ENCODE measurements at places on chromosomes 13 and 19. TPM values are rescaled to one million over a fixed set of nuclear protein-coding genes. Genes with fewer than 3 reads are reported as not detected.

CCNA1 gene
- not detected for total RNA-seq

ZNF77 gene
- 4.0 TPM for total RNA-seq

GRCh38 chr13:113075711-113076110 lies 29.9 kb upstream of the F7 start:
- peaks cover 2% of the 10 kb centered on the region for H3K36me3 ChIP-seq
- DNase-seq: no peak
- no peaks in the 10 kb centered on the region for H3K4me1 ChIP-seq
- no peak overlapping the region for H3K4me3 ChIP-seq

DNA sequence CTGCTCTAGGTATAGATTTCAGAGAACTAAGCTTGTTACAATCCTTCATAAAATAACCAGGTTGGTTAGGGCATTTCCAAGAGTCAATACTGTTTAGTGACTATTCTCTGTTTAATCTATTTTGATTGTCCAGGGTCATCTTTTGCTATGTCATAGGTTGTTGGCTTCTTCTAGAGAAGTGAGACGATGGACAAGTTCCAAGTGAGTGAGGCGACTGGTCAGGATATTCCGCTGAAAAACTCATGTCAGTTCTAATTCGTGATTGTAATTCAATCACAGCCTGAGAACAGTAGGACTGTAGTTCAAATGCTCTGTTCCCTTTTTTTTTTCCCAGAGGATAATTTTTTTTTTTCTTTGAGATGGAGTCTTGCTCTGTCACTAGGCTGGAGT lies 15.8 kb upstream of the ALOX5AP start:
- no peak overlapping the region for H3K4me3 ChIP-seq
- H3K27me3 ChIP-seq: no peaks in the 10 kb centered on the region
- H3K27ac ChIP-seq: no peak overlapping the region
- no peak for DNase-seq

GRCh38 chr19:17873786-17874757 lies 2.3 kb downstream of the SLC5A5 start:
- DNase-seq: no peak
- no peak overlapping the region for H3K4me3 ChIP-seq

DNA sequence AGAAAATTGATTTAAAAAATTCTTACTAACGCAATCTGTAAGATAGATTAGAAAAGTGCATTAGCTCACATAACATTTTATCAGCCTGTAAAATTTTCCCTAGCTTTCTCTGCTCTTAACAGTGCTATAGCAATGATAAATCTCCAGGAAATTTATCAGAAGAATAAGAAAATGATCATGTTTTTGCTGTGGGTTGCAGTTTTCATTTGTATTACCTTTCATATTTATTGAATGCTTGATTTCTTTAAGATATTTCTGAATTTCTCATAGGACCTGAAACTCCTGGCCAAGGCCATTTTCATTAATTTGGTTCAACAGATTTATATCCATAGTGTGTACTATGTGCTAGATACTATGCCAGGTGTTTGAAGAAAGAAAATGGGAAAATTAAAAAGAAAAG lies 130.3 kb upstream of the STARD13 start:
- no peaks in the 10 kb centered on the region for H3K4me1 ChIP-seq
- no peak overlapping the region for H3K4me3 ChIP-seq

DNA sequence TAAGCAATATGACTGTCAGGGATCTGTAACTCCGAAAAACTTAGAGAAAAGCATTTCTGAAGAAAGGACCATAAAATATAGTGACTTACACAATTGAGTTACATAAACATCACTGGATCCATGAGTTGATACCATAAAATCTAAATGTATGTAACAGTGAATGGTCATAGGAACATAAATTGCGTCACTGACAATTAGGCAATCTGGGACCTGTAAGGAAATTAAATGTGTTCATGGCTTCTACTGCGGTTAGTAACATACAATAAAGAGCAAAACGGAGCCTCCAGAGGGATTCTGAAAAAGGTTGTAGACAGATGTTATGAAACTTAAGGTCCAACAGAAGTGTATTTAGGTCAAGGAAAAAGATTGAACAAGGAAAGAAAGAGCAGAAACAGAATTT lies 27.1 kb downstream of the POU4F1 start:
- H3K4me1 ChIP-seq: no peaks in the 10 kb centered on the region
- H3K27me3 ChIP-seq: peaks cover 36% of the 10 kb centered on the region
- DNase-seq: no peak
- H3K27ac ChIP-seq: no peak overlapping the region
- H3K36me3 ChIP-seq: no peaks in the 10 kb centered on the region

DNA sequence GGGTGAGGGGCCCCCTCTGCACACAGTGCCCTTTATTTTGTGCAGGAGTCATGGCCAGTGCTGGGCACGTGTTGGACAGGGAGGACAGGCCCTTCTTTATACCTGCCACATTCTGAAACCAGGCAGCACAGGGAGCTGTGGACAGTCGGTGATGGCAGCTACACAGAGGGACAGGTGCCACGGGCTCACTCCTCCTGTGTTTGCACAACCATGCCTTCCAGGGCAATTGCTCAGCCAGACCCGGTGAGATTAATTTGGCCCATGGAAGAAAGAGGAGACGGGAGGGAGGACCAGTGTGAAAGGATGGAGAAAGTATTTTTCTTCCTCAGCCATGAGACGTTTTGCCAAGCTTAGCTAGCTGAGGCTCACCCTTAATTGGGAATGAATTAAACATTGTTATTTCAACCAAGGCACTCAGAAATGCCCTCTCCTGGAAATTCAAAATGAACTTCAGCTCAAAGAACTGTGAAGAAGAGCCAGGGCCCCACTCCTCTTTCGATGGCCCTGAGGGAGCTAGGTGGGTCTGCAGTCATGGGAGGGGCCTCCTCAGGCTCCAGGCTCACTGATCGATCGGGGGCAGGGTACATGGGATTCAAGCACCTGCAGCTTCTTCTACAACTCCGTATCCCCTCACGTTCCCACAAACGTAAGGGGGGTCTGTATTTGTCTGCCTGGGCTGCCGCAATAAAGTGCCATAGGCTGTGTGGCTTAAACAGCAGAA lies 41.2 kb downstream of the SHISA2 start:
- no peak for DNase-seq
- peaks cover 2% of the 10 kb centered on the region for H3K36me3 ChIP-seq
- no peaks in the 10 kb centered on the region for H3K27me3 ChIP-seq
- H3K4me3 ChIP-seq: no peak overlapping the region
- no peak overlapping the region for H3K27ac ChIP-seq

DNA sequence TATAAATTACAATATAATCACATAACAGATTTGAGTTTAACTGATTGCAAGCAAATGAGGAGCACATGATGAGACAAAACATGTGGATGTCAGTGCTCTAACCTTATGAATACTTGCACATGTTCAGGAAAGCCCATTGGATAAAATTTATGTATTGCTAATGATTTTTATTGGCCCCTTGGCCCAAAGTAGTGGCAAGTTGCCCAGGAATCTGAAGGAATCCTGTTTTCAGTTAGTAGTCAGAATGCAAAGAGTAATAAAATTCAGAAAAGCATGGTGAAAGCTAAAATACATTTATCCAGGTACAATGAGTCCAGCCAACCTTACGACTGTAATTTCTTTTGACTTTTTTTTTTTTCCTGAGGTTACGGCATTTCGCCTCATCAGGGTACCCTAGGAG lies 1539.4 kb downstream of the EFNB2 start:
- no peaks in the 10 kb centered on the region for H3K36me3 ChIP-seq
- H3K27ac ChIP-seq: no peak overlapping the region
- no peak for DNase-seq
- H3K4me3 ChIP-seq: no peak overlapping the region
- no peaks in the 10 kb centered on the region for H3K27me3 ChIP-seq

DNA sequence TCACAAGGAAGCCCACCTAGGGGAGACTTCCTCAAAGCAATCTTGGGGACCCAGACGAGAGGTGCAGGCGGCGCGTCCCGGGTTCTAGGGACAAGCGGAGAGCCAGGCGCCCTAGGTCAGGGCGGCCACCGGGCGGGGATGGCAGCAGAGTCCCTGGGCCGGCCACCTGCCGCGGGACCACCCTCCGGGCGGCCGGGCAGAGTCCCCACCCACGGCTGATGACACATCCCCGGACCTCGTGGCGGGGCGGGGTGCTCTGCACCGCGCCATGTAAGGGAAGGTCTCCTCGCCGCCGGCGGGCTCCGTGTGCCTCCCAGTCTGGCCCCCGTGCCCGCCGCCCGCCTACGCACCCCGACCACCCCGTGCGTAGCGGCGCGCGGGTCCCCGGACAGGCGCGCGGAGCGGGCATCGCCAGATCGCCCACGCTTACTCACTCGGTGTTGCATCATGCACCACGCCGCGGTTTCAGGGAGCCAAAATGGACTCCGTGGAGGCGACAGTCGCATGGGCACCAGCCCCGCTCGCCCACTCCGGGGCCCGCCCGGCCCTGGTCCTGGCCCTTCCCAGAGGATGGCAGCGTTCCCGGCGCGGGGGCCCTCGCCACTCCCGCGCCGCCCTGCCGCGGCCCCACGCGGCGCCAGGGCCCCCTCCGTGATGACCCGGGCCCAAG lies 643 bp downstream of the SLC7A1 start:
- DNase-seq: peak; percentile 90
- peaks cover 2% of the 10 kb centered on the region for H3K36me3 ChIP-seq
- H3K4me1 ChIP-seq: peaks cover 49% of the 10 kb centered on the region
- H3K27me3 ChIP-seq: no peaks in the 10 kb centered on the region

- H3K27ac ChIP-seq: no peak overlapping the region
- no peaks in the 10 kb centered on the region for H3K36me3 ChIP-seq
- DNase-seq: no peak
- H3K4me1 ChIP-seq: no peaks in the 10 kb centered on the region
These were observed 307.4 kb downstream of the KLF5 start for GRCh38 chr13:73366241-73366640.

DNA sequence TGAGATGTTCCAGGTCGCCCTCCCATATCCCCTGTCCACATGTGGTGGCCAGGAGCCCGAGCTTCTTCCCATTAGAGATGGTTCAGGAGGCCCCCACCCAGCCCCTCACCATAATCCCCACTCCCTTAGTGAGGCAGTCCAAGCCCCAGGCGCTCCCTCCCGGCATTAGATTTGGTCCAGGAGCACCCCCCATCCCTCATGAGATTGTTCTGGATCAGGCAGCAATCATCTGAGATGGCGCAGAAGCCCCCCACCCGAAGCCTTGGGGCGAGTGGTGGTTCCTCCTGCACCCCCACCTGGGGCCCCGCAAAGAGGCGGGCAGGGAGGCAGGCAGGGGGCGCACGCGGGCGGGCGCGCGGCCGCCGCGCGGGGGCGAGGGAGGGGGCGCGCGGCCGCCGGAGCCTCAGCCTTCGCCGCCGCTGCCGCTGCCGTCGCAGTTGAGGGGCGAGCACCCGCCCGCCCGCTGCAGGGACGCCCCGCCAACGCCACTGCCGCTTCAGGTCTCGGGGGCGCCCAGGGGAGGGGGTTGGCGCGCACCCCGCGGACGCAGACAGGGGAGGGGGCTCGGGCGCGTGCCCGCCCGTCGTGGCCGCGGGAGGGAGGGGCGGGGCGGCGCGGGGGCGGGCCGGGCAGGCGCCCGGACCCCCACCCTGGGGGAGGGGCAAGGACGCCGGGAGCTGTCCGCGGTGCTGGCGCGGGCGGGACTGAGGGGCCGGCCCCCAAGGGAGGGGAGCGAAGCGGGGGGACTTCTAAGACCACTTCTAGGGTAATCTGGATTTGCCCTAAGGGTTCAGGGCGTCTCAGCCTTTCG lies 46.4 kb upstream of the SHKBP1 start:
- H3K36me3 ChIP-seq: no peaks in the 10 kb centered on the region
- peaks cover 34% of the 10 kb centered on the region for H3K27me3 ChIP-seq
- no peak overlapping the region for H3K27ac ChIP-seq
- peaks cover 9% of the 10 kb centered on the region for H3K4me1 ChIP-seq

GRCh38 chr13:25602176-25602575 lies 230.4 kb downstream of the ATP8A2 start:
- DNase-seq: no peak
- H3K36me3 ChIP-seq: no peaks in the 10 kb centered on the region
- H3K27me3 ChIP-seq: no peaks in the 10 kb centered on the region
- H3K27ac ChIP-seq: no peak overlapping the region

GRCh38 chr13:43731296-43731695 lies 55.5 kb downstream of the ENOX1 start:
- no peaks in the 10 kb centered on the region for H3K36me3 ChIP-seq
- no peak overlapping the region for H3K4me3 ChIP-seq
- DNase-seq: no peak
- H3K27me3 ChIP-seq: no peaks in the 10 kb centered on the region
- no peak overlapping the region for H3K27ac ChIP-seq

- no peak for DNase-seq
- peaks cover 49% of the 10 kb centered on the region for H3K36me3 ChIP-seq
- no peak overlapping the region for H3K4me3 ChIP-seq
These were observed 177.2 kb downstream of the STK24 start for GRCh38 chr13:98399756-98400155.

GRCh38 chr13:108281901-108282300 lies 12.4 kb downstream of the TNFSF13B start:
- no peak overlapping the region for H3K4me3 ChIP-seq
- H3K4me1 ChIP-seq: peaks cover 6% of the 10 kb centered on the region
- no peak for DNase-seq

DNA sequence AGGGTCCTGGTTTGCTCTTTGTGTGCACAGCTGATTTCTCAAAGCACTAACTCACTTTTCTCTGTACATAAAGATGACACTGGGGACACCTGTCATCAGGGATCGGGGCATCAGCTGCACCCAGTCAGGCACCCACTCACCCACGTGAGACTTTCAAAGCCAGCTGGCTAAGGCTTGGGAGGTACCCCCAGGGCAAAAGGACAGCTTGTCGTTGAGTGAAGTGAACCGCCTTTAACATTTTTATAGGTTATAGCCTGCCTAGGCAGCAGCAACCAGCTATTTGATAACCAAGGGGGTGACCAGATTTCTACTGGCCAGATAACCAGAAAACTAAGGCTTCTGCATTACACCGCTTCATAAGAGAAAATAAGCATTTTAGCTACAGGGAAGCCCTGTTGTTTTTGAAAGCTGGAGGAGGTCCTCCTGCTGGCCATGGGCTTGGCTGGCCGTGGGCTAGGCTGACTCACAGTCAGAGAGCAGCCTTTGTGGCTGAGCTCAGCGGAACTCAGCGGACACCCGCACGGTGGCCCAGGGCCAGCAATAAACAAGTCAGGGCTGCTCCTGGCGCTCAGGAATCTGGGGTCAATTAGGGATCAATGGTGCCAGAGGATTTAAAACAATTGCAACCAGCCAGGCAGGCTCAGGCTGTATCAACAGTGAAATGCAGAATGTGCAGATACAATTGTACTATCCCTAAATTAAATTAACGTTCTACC lies 57.1 kb downstream of the ALOX5AP start:
- no peaks in the 10 kb centered on the region for H3K36me3 ChIP-seq
- peaks cover 4% of the 10 kb centered on the region for H3K27me3 ChIP-seq
- H3K4me3 ChIP-seq: peak overlapping the region; percentile 3
- peak; percentile 94 for DNase-seq
- H3K27ac ChIP-seq: peak overlapping the region; percentile 68

- H3K4me1 ChIP-seq: peaks cover 14% of the 10 kb centered on the region
- H3K4me3 ChIP-seq: no peak overlapping the region
- peaks cover 12% of the 10 kb centered on the region for H3K36me3 ChIP-seq
- no peak for DNase-seq
- peak overlapping the region; percentile 78 for H3K27ac ChIP-seq
These were observed 200.9 kb upstream of the TMTC4 start for GRCh38 chr13:100875392-100876043.

Measured in osteocyte (in vitro differentiated cells).